ENCODE measurements at places on chromosomes 13 and 19. TPM values are rescaled to one million over a fixed set of nuclear protein-coding genes. Genes with fewer than 3 reads are reported as not detected.
A peak's percentile ranks its signal among the peaks of the same experiment; 100 is the strongest.

GRCh38 chr19:48812094-48812929 lies 1.5 kb upstream of the BCAT2 start:
- DNase-seq, result peak; percentile 94

DNA sequence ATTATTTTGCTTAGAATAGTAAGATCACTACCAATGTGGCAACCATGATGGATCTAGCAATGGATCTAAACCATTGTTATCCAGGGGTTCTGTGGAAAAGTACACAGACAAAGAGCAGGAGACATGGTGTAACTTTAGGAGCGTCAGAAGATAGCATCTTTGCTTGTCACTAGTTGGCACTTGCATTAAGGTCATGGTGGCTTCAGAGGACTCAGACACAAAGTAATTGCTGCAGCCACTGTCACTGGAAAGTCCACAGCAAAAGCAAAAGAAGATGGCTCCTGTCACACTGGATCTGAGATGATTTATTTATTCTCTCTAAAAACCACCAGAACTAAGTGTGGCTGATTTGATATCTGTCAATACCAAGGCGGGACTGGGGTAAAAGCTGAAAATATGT lies 93.3 kb upstream of the PCDH20 start:
- no peak for DNase-seq

DNA sequence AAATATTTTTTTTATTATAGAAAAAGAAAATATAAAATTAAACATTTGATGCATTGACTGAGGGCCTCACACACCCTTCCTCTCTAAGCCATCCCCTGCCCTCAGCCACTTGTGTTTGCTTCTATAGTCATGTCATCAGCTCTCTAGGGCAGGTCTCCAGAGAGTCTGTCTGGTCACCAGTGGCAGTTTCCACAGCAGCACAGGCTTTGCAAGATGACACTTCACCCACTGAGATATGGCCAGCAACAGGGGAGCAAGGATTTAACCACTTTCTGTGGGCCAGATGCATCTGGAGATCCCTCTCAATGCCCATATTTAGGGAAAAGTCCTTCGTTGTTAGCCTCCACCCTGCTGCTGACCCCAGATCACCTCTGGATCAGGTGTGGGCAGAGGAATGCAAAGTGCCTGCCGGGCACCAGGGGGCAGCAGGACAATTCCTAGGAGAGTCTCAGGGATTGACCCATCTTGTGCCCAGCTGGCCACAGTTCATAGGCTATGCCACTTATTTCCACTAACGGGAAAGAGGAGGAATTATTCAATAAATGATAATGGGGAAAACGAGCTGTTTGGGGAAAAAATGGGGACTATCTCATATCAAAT lies 4.8 kb downstream of the ABCC4 start:
- no peak for DNase-seq

DNA sequence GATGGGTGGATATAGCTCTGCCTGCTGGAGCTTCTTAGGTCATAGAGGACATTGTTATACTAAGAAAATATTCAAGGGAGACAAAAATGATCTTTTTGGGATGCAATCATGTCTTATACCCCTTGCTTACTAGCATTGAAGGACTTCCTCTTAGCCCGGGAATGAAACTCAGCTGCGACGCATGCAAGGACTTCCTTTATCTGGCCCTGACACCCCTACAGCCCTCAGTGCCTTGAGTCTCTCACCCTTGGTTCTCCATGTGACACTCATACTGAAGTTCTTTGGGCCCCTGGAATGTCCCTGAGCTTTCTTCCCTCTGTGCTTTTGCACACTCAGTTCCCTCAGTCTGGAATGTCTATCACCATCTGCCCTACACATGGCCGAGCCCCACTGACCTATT lies 72.5 kb upstream of the MTIF3 start:
- DNase-seq, result no peak

DNA sequence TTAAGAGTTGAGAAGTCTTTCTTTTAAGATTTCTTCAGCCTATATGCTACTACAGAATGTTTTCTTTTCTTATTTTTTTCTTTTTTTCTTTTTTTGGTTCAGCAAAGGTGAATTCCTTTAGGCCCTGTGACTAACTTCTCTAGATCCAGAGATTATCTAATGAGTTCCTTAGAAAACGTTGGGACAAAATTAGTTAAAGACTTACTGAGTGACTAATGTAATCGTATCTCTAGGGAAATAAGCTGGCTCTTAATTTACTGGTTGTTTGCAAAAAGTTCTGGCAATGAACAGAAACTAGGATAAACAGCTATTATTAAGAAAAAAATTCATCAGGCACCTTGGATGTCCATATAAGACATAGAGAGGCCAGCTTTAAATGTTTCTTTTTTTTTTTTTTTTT lies 30.7 kb upstream of the CSNK1A1L start:
- DNase-seq, result no peak

DNA sequence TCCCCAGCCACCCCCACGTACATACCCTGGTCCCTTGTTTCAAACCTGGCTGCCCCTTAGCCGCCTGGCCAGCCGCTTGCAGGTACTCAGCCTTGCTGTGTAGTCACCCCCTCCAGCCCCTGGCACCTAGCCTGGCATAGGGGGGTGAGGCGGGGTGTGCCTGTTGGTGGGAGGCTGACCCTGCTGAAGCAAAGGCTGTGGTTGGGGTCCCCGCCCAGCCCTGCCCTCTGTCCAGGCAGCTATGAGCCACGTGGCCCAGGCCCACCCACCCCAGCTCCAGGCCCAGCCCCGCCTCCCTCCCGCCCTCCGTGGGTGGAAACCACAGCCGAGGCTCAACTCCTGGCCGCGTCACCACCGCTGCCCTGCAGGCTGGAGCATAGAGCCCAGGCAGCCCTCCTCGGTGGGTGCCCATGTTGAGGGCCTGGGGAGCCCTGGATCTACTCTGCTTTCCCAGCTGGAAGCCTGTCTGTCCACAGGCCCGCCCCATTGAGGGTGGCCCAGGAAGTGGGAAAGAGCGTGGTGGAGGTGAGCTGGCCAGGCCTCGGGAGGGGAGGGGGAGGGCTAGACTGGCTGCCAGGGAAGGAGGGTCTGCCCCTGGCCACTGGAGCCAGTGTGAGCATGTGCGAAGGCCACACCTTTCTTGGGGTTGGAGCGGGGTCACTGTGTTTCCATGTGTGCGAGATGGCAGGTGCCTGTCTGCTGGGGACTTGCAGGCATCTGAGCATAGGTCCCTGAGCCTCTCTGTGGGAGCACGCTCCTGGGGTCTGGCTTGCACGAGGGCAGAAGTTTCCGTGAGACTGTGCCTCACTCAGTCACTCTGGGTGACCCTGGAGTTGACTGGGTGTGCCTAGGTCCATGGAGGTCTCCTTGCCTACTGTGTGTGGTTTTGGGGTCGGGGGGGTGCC lies 31.0 kb downstream of the PAK4 start:
- DNase-seq, result no peak

Gene METTL21C
- total RNA-seq, result not detected

GRCh38 chr19:21934593-21934992 lies 76.2 kb downstream of the ZNF208 start:
- no peak for DNase-seq

DNA sequence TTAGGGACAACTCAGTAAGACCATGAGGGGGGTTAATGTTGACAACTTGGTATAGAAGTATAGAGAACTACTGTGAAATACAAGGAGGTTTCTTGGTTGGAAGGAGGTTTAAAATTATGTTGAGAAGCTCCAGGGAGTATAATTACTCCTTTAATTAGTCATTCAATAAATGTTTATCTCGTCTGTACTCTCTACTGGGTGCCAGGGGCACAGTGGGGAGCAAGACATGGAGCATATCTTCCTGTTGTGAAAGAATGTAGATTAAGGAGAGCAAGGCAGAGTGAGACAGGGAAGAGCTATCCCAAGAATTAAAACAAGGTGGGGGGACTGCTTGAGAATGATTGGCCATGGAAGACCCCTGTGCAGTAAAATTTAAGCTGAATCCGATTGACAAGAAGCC lies 33.7 kb upstream of the TDRD3 start:
- DNase-seq, result no peak

- no peak for DNase-seq
These were observed 175.9 kb downstream of the IRS2 start for GRCh38 chr13:109610517-109610916.

DNA sequence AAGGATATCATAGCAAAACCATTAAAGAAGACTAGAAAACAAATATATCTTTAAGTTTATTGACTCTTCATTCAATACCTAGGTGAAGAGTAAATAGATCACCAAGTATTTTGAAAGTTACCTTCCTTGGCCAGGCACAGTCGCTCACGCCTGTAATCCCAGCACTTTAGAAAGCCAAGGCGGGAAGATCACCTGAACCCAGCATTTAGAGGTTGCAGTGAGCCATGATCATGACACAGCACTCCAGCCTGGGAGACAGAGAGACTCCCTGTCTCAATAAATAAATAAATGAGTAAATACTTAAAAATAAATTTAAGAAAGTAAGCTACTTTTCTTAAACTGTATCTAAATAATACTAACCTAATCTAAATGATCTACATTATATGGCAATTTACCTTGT lies 8.9 kb upstream of the WBP4 start:
- no peak for DNase-seq

DNA sequence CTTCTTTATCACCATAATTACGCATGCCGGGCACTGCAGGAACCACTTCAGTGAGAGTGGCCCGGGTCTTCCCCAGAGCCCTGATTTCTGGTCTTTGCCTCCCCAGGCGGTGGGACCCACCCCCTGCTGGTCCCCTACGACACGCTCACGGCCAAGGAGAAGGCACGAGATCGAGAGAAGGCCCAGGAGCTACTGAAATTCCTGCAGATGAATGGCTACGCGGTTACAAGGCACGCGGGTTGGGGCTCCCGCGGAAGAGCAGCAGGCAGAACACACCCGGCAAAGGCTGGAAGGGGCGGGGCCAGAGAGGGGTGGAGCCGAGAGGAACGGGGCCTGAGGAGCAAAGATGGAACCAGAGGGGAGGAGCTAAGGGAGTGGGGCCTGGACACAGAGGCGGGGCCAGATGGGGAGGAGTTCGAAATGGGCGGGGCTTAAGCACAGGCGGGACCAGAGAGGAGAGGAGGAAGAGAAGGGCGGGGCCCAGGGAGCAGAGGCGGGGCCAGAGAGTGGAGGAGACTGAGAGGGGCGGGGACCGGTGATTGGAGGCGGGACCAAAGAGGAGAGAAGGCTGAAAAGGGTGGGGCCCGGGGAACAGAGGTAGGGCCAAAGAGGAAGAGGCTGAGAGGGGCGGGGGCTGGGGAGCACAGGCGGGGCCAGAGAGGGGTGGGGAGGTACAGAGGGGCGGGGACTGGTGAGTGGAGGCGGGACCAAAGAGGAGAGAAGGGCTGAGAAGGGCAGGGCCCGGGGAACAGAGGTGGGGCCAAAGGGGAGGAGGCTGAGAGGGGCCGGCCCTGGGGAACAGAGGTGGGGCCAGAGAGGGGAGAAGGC lies 73.4 kb downstream of the RYR1 start:
- no peak for DNase-seq

Gene F7
- total RNA-seq, result 0.35 TPM

Gene MEF2B
- 2.0 TPM for total RNA-seq

Gene OR4F17
- total RNA-seq, result not detected

- DNase-seq, result no peak
These were observed 460.0 kb downstream of the FOXO1 start for GRCh38 chr13:40206241-40207000.

DNA sequence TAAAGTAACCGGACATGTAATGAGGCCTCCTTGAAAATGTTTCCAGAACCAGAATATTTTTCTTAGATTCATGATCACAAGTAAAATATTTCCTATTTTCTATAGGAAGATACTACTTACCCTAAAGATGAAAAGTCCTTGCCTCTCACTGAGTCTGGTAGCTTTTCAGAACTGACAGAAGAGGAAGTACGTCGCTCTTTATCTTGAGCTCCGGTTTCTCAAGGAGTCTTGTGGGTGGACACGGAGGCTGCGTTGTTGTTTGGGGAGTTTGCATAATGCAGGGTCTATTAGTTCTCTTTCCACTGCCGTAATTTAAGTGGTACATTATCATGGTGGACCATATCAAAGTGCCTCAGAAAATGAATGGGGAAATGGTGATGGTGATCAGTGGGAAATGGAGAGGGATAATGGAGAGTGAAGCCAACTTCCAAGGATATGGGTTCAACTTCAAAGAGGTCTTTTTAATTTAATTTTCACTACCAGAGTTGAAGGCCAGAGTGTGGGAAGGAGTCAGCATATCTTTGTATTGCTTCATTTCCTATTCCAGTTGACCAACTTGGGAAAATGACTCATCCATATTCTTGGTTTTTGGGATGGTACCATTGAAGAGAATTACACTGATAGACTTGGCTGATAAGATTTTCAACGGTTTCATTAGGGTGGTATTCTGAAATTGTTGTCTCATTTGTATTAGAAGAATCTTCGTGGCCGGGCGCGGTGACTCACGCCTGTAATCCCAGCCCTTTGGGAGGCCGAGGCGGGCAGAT lies 23.4 kb downstream of the MBD3L2B start:
- DNase-seq, result no peak

DNA sequence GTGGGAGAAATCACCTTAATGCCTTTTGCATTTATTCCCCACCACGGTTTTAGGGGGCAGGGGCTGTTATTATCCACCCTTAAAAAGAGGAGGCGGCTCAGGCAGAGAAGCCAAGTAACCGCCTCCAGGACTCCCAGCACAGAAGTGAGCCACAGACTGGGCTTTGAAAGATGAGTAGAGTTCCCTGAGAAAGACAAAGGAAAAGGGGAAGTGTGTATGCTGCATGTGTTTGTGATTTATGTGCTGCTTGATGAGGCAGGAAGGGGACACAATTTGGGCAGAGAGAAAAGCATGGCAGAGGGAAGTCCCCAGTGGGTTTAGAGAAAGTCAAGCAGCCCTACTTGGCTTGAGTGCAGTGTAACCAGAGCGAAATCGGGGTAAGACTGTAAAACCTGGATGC lies 85.0 kb downstream of the DOCK9 start:
- DNase-seq, result no peak

DNA sequence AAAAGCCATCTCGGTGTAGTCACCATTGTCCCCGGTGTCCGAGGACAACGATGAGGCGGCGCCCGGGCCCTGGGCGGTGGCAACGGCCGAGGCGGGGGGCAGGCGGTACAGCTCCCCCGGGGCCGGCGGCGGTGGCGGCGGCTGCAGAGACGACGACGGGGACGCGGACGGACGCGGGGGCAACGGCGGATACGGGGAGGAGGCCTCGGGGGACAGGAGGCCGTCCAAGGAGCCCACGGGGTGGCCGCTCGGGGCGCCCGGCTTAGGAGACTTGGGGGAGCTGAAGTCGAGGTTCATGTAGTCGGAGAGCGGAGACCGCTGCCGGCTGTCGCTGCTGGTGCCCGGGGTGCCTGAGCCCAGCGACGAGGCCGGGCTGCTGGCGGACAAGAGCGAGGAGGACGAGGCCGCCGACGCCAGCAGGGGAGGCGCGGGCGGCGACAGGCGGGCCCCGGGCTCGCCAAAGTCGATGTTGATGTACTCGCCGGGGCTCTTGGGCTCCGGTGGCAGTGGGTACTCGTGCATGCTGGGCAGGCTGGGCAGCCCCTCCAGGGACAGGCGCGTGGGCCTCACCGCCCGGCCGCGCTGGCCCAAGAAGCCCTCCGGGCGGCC lies 3.5 kb downstream of the IRS2 start:
- no peak for DNase-seq

Gene C1QTNF9B
- not detected for total RNA-seq

Gene CNN1
- 21.8 TPM for total RNA-seq

Gene UQCR11
- 239 TPM for total RNA-seq

Gene ZNF555
- 4.1 TPM for total RNA-seq

Measured in mesenteric fat pad (tissue), 1 donor.